ENCODE measurements at places on chromosomes 3 and 15.
A peak's percentile ranks its signal among the peaks of the same experiment; 100 is the strongest.

DNA sequence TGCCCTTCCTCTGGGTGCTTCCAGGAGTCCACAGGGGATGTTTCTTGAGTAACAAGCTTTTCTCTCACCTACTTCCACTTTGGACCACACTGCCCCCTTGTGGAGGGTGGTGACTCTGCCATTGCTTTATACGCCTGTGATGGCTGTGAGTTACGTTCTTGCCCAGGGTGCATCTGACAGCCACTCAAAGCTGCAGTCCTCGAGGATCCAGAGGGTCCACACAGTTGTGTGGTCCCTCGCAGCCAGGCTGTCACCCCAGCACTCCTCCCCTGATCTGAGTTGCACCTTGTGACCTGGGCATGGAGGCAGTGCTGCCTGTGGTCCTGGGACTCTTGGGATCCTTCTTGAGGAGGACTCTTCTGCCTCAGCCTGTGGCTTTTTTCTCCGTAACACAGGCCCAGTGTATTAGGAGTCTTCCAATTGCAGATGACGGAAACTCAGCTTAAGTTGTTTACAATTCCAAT is 23.4 kb downstream of the FOXL2 start:
- peak; percentile 88 for DNase-seq

- DNase-seq = no peak
Measured at GRCh38 chr15:69392352-69392751, 21.8 kb upstream of the KIF23 start.

DNA sequence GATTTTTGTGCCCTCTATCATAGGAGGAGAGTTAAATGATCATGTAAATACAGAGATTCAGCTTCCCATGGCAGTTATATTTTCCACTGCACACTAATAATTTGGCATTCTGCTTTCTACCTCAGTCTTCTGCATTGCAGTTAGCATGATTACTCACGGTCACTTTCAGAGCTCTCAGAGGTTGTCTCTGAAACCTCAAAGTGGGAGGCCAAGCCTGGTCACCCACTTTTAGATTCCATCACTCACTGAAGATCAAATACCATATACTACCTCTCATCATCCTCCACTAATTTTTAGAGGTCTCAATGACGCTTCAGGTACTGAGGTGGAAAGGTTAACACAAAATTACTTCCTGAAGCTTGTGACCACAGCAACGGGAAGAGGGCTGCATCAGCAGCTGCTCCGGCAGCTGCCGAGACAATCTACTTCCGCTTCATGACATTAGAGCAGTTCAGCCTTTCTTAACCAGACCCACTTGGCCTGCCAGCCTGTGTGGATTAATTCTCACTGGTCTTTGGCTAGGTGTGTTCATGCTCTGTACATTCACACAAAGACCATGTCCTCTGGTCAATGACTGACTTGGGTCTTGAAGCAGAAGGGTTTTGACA is 416.4 kb upstream of the PDZRN3 start:
- DNase-seq = no peak

DNA sequence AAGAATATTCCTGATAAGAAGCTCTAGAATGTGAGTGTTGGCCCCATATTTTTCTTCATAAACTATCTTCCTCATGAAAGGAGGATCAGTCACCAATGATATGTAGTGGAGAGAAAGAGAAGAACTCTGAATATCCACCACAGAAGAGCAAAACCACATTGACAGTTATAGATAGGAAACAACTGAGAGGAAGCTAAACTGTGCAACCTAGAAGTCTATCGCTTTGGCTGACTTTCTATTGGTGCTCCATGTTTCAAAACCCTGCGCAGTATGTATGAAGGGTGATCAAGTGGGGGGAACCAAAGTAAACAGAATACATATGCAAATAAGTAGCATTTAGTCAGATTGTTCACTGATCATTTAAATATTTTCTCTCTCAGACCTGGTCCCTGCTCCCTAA is 41.0 kb upstream of the ZNF280D start:
- no peak for DNase-seq
